Kasumi-1 (cell line): ENCODE measurements at places on chromosomes 1 and 21.
A peak's percentile ranks its signal among the peaks of the same experiment; 100 is the strongest.

DNA sequence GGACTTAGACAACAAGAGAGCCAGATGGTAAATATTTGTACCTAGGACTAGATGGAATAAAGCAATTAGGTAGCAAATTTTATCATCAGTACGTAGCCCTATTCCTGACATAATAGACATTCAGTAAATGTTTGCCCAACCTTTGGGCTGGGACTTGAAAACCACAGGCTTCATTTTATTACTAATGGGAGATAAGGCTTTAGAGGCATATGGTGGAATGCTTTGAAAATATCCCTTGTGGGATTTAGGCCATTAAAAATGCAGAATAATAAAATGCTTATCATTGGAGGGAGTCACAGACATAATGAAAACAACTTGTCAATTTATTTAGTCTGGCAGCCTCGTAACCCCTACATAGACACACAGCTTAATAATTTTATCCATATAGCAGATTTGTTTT lies 296.1 kb upstream of the SPAG17 start:
- DNase-seq = no peak

DNA sequence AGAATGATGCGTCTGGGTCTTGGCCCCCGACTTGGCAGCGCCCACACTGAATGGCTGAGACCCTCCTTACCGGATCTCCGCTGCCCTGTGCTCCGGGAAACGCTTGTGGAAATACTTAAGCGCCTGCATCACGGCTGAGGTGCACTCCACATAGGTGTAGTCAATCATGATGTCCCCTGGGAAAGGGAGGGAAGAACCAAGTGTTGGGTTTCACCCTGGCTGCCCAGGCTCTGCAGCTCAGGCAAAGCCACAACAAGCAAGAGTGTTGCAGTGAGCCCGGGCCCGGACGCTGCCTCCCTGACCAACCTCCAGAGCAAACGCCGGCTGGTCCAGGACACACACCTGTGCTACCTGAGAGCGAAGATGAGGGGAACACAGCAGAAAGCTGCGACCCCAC lies 21.5 kb upstream of the SPATC1L start:
- DNase-seq = no peak

GRCh38 chr1:196105901-196106300 lies 502.3 kb downstream of the KCNT2 start:
- no peak for DNase-seq

- DNase-seq = no peak
These were observed 30.2 kb upstream of the SLC22A15 start for GRCh38 chr1:115946116-115946515.

DNA sequence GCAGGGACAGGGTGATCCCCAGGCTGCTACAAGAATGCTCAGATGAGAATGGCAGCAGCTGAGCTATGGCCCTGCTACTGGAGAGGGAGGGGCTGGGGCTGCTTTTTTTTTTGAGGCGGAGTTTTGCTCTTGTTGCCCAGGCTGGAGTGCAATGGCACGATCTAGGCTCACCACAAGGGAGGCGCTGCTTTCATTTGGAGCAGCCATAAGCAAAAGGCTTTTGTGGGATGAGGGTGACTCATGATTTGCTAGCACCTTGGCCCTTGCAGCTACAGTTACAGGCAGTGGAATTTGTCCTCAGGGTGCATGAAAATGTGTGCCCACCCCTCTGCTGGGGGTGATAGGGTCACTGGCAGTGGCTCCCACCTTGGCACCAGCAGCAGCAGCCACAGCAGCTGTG lies 32.4 kb upstream of the CYP4A22 start:
- no peak for DNase-seq

DNA sequence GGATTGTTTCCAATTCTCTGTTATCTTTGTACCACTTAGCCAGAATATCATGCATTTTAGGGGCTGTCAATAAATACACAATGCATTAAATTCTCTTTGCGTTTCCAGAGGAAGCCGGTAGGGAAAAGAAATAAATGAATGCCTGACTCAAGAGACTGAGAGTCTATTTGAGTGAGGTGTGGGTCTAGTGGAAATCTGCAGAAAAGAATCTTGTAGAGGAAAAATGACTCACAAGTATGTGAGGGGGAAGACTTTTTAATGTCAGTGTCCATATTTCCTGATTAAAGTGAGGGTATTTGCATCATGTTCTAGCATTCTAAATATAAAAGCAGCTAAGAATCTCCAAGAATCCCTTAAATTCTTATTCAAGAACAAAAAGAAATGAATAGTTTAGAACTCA lies 271.1 kb downstream of the PTPRC start:
- no peak for DNase-seq

GRCh38 chr1:12052997-12053686 lies 10.0 kb upstream of the TNFRSF8 start:
- DNase-seq = no peak

DNA sequence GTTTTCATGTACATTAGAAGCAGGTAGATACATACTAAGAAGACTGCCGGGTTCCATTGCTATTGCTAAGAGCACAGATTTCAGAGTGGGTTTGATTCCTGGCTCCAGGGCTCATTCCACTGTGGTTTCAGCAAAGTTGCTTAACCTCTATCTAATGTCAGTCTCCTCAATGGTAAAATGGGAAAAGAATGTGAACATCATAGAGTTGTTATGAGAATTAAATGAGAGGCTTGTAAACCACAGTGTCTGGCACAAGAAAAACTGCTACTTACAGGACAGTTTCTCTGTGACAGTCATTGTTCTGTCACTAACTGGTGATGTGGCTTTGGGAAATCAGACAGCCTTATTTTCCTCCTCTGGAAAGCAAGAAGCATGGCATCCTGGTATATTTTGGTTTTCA lies 10.7 kb upstream of the PLXNA2 start:
- no peak for DNase-seq

DNA sequence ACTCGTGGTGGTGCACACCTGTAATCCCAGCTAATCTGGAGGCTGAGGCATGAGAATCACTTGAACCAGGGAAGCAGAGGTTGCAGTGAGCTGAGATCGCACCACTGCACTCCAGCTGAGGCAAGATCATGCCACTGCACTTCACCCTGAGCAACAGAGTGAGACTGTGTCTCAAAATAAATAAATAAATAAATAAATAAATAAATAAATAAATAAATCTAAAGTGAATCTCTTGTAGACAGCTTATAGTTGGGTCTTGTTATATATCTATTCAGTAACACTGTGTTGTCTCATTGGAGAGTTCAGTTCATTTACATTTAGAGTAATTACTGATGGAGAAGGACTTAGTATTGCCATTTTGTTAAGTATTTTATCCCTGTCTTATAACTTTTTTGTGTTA lies 258.4 kb downstream of the LRRC40 start:
- DNase-seq = no peak

- no peak for DNase-seq
These were observed 4.8 kb downstream of the RAP1A start for GRCh38 chr1:111624382-111624781.

DNA sequence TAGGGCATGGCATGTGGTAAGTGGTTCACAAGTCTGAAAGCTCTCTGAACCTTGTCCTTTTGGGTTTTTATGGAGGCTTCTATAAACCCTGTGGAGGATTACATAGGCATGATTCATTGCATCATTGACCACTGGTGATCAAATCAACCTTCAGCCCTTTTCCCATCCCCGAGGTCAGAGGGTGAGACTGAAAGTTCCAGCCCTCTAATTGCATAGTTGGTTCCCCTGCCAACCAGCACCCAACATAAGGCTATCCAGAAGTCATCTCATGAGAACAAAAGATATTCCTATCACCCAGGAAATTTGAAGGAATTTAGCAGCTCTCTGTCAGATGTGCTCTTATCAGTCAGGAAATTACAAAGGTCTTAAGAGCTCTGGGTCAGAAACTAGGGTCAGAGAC lies 89.5 kb upstream of the ARTN start:
- DNase-seq = no peak

GRCh38 chr1:211479624-211480023 lies 12.3 kb downstream of the RD3 start:
- no peak for DNase-seq

- peak; percentile 68 for DNase-seq
These were observed 97.5 kb upstream of the CTTNBP2NL start for GRCh38 chr1:112298558-112298957.

DNA sequence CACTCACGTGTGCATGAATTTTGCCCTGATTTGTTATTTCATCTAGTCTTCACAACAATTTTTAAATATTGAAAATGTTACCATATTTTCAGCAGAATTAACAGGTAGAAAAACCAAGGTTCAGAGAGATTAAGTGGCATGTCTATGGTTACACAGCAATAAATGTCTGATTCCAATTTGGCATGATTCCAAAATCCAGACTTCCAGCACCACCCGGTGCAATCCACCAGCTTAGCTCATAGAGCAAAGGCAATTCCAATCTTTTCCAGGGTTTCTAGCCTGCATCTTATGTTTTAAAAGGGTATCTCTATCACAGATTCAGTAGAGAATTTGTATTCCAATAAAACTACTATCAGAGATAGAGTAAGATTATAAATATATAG lies 161.8 kb downstream of the TPR start:
- no peak for DNase-seq

- DNase-seq = no peak
These were observed 78.1 kb upstream of the RUNX3 start for GRCh38 chr1:25008192-25008485.

GRCh38 chr1:162753998-162754585 lies 36.4 kb upstream of the HSD17B7 start:
- DNase-seq = no peak

- no peak for DNase-seq
These were observed 49.8 kb upstream of the SEC16B start for GRCh38 chr1:178019622-178020021.

DNA sequence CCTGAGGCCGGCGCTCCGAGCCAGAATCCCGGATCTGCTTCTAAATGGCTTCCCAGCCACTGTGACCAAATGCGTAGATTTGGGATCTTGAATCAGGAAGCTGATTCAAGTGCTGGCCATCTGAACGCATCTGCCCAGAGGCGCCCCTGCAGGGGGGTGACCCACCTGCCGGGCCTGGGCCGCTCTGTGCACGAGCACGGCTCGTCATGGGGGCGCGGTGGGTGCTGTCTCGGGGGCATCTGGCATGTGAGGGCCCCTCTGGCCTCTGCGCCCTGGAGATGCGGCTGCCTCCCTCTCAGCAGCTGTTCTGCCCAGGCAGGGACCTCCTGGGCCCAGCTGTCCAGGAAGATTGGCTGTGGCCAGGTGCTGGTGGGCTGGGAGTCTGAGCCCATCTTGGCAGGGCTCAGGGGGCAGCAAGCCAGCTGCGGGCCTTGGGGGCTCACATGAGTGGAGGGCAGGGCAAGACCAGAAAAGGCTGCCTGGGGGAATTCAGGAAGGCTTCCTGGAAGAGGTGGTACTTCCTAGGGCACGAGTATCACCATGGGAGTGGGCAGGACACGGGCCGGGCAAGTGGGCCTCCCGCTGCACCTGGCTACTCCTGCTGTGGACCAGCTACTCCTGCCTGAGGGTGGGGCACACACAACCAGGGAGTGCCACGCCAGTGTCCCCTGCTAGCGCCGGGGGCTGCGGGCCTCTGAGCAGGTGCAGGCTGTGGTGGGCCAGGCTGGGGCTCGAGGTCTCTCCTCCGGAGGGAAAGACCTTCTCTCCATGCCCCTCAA lies 25.1 kb downstream of the PLCH2 start:
- DNase-seq = no peak

DNA sequence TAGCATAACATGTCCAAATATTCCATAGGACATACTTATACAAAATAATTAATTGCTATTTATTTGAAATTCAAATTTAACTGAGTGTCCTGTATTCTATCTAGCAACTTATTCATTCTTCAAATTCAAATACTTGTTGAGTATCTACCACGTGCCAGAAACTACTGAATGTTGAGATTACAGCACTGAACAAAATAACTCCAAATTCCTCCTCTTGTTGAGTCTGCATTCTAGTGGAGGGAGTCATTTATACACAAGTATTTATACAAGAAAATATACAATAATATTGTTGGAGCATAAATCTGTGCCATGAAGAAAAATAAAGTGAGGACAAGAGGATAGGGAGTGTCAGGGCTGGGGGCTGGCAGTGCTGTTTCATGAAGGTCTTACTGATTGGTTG lies 43.7 kb upstream of the CDC42BPA start:
- no peak for DNase-seq

GRCh38 chr1:152679459-152679858 lies 4.4 kb downstream of the LCE2C start:
- DNase-seq = no peak

- no peak for DNase-seq
These were observed 87.2 kb upstream of the RALGPS2 start for GRCh38 chr1:178637841-178638240.

DNA sequence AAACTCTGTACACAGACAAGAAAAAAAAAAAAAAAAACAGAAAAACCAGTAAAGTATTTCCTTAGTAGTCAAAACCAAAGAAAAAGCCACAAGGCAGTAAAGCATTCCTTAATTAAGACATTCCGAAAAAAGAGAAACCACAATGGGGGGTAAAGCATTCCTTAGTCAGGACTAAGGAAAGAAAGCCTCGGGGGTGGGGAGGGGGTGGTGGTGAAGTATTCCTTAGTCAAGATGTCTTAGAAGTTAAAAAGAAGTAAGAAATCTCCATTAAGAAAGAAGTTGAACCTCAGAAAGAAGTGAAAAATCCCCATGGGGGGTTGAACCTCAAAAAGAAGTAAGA lies 28.2 kb upstream of the FMO1 start:
- DNase-seq = no peak

DNA sequence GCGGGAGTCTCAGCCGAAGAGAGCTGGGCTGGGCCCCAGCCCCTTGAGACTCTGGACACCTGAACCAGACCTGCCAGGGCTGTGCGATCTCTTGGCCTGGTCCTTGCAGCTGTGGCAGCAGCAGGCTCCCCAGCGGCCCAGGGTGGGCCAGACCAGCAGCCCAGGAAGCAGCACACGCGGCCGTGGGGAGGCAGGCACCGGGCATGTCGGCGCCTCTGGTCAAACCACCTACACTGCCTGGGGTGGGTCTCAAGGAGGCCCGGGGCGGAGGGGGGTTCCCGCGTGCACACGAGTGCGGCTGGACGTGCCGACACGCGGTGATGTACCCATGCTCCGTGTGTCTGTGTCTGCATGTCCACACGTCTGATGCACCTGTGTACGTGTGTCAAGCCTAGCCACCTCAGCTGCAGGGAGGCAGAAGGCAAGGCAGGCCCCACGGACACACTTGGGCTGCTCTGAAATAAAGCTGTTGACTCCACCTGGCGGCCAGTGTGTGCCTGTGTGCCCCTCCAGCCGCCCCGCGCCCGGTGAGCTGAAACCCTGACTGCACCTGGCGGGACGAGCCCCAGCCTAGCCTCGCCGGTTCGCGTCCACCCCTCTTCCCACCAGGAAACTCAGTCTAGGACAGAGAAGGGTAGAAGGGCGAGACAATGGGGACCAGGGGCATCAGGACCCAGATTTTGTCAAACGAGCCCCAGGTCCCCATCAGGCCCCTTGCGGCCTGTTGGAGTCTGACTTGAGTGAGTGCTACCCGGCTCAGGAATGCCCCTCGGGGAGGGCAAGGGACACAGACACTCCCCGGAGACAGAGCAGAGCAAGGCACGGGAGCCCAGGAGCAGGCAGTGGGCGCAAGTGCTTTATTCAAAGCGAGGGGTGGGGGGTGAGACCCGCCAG lies 11.6 kb downstream of the SCNN1D start:
- peak; percentile 71 for DNase-seq

- no peak for DNase-seq
These were observed 1402.0 kb downstream of the MRPL39 start for GRCh38 chr21:24205319-24205718.
